ENCODE measurements at places on chromosomes 3 and 15. TPM values are rescaled to one million over a fixed set of nuclear protein-coding genes. Genes with fewer than 3 reads are reported as not detected.

The EPHB1 gene
- 0.29 TPM for total RNA-seq

The ANKRD63 gene
- total RNA-seq: 0.37 TPM

The MAP2K5 gene
- 6.6 TPM for total RNA-seq

The DLL4 gene
- 0.10 TPM for total RNA-seq

The CHDH gene
- total RNA-seq: 0.02 TPM

The RBMS3 gene
- total RNA-seq: 6.5 TPM
